ENCODE measurements at places on chromosomes 7 and 10.

DNA sequence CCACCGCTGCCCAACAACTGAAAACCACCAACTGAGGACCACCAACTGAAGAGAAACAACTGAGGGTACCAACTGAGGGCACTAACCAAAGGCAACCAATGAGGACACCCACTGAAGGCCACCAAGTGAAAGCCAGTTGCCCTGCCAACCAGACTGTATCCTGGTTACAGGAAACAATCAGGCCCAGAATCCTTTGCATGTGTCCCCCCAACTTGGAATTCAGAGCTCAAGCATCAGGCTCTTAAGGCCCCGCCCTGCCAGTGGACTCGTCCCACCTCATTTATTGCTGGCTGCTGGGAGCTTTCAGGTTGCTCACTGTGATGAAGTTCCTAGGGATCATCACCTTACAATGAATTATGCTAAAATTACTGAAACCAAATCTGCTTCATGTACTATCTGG is 76.6 kb upstream of the ABI1 start:
- no peak for DNase-seq

GRCh38 chr7:159027789-159028507 is 116.7 kb downstream of the VIPR2 start:
- DNase-seq = no peak

DNA sequence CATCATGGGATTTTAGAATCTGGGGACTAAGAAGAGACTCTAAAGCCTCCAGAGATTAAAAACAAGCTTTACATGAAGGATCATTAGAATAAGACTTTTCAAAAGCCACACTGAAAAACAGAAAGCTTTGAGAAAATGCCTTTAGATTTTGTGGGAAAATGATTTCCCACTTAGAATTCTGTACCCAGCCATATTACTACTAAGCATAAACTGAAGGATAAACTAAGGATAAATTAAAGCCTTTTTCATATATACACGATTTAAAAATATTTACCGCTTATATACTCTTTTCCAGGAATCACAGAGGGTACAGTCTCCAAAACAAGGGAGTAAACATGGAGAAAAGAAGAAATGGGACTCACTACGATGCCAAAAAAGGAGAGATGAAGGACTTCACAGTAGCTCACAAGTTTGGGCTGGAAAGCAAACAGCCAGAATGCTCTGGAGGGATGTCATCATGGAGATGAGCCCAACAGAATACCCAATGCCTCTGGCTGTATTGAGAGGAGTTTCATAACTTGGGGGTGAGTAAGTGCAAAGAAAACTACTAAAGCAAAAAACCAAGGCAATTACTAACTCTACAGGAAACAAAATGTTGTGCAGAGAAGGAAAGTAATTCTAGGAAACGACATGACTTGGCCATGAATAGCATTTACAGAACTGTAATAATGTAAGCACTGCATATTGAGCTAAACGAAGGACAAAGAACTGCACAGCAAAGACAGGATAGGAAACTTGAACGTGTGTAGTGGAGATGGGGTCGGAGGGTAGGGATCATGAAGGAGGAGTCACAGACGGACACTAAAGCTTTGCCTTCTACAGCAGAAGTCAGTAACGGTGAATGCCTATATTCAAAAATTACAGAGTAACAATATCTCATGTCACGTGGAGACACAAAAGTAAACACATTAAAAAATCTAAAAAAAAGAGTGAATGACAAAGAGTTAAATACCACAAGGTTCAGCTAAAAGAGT is 61.4 kb upstream of the ASAH2 start:
- DNase-seq = no peak

DNA sequence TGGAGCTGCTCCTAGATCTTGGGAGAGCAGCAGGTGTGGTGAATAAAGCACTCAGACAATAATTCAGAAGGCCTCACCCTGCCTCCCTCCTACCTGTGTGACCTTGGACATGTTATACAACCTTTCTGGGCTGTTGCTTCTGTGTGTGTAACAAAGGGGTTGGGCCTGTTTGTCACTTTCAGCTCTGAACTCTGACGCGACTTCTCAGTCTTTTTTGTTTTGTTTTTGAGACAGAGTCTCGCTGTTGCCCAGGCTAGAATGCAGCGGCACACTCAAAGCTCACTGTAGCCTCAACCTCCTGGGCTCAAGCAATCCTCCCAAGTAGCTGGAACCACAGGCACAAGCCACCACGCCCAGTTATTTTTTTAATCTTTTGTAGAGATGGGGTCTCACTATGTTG is 89.3 kb downstream of the DNMBP start:
- DNase-seq = no peak

GRCh38 chr10:125765835-125766234 is 9.8 kb downstream of the MMP21 start:
- DNase-seq = no peak

DNA sequence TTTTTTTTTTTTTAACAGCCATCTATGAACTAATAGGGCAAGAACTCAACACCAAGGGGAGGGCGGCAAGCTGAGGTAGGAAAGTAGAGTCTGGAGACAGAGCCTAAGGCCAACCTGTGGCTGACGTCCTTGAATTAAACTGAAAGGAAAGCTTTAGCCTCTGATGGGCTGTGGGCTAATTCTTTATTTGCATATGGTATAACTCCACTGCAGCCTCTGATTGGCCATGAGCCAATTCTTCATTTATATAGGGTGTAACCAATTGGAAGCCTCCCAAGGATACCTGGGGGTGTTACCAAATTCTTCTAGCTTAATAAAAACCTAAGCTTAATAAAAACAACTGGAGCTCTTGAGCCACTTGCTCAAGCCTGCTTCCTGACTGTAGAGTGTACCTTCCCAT is 10.3 kb downstream of the TYW1 start:
- no peak for DNase-seq

GRCh38 chr7:151435103-151435916 is 4.6 kb downstream of the CRYGN start:
- no peak for DNase-seq

GRCh38 chr10:112799038-112799437 is 151.0 kb upstream of the TCF7L2 start:
- no peak for DNase-seq

GRCh38 chr10:30534465-30535144 is 94.9 kb downstream of the LYZL2 start:
- peak; percentile 57 for DNase-seq

- no peak for DNase-seq
Observed at GRCh38 chr7:87628780-87629569, 777 bp downstream of the RUNDC3B start.

- peak; percentile 89 for DNase-seq
Observed at GRCh38 chr7:44921607-44922350, 36.4 kb upstream of the PURB start.

DNA sequence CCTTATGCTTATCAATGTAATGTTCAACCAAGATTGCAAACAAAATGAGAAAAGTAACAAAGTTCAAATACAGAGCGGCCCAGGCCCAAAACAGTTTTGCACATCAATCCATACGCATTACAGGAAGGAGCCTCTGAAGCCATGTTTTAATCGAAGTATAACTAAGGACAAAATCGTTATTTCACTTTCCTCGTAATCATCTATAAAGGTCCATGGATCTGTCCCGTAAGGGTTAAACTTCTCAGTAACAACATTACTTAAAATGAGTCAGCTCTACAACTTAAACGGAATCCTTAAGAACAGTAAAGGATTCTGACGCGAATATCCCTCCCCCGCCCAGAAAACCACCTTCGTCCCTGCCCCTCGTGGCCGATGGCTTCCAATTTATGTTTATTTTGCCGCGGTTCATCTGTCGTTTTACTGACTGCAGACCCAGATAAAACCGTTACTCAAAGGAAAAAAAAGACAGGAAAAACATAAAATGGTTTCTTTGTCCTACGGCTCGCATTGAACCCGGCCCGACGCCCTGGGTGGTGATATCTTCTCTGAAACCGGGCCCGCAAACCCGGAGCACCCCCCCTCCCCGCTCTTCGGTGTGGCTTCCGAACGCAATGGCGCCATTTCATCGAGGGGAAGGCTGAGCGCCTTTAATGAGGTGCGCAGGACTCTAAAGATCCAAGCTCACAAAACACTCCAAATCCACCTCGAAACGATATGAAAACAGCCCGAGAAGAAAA is 1.1 kb downstream of the HNRNPA2B1 start:
- peak; percentile 71 for DNase-seq

GRCh38 chr10:80132299-80133139 is at the start of gene PLAC9:
TSS of gene PLAC9 (plus strand) at chr10:80132730. CDS start at chr10:80132763, 33 bp downstream.
- DNase-seq = no peak

GRCh38 chr7:42987648-42988214 is 55.6 kb downstream of the MRPL32 start:
- no peak for DNase-seq

- no peak for DNase-seq
Observed at GRCh38 chr10:481628-482027, 207.8 kb downstream of the DIP2C start.

- DNase-seq = no peak
Observed at GRCh38 chr10:91680487-91680886, 47.6 kb upstream of the PPP1R3C start.

GRCh38 chr10:110944792-110945396 is 25.5 kb downstream of the SHOC2 start:
- DNase-seq = no peak

GRCh38 chr7:134616611-134617010 is 30.0 kb upstream of the BPGM start:
- no peak for DNase-seq

- no peak for DNase-seq
Observed at GRCh38 chr7:123782071-123782798, 33.4 kb upstream of the WASL start.

DNA sequence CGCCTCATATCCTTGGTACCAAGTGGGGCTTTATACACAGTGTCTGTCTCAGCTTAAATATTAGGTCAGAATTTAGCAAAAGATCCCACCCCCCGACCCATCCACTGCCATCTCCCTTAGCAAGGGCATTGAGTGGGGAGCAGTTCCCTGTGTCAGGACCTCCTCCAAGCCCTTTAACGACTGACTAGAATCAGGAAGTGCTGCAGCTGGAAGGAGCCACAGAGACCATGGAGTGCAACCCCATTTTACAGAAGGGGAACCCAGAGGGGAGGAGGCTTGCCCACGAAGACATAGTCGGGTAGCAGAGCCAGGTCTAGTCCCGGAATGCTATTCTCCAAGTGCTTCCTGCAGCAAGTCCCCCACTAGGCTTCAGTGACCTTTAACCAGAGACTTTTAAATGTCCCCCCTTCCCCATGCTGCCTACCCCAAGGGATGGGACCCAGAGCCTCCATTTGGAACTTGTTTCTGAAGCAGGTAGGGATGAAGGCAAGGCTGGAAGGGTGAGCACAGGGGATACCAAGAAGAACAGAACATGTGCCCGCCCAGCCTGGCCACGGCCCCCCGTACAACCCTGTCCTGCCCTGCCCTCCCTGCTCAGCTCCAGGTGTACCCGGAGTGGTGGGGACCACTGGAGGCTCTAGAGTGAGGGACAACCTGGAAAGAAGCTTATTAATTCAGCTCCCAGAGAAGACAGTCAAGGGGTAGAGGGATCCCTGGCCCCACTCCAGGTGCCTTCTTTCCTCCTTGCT is 41.3 kb downstream of the C10orf105 start:
- DNase-seq = no peak

DNA sequence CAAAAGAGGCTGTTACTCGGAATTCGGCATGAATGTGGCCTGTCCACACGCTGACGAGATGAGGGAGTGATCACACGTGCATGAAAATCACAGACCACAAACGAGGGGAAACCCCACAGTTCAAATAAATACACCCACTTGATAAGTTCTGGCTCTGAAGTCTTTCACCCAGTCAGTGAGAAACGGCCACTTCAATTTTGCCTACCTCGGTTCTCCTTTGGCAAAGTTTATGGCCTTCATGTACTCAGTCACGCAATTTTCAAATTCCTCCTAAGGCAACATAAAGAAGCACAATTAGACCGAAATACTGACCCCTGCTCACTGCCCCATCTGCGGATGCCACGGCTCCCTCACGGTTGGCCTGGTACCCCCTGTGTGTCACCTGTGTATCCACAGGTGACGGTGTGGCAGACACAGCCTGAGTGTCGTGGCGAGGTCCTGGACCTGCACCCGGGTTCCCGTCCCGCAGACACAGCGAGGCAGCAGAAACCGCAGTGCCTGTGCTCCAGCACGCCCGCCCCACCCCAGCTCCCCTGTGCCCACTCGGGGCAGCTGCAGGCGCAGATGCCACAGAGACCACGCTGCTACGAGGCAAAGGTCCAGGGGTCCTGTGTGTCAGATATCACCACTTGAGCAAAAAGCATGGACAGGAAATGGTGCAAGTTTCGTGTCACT is 1.4 kb downstream of the CFAP46 start:
- no peak for DNase-seq

DNA sequence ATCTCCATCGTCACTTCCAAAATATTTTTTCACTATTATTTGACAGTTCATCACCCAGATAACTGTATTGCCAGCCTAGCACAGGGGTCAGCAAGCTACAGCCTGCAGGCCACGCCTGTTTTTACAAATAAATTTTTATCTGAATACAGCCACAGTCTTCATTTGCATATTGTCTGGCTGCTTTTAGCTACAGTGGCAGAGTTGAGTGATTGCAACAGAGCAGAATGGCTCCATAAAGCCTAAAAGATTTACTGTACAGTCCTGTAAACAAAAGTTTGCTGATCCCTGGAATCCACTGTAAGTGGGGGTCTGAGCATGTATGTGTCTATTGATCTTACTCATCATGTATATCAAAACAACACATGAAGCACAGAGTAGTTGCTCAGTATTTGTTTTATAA is 45.9 kb upstream of the GNAI1 start:
- no peak for DNase-seq

- DNase-seq = no peak
Observed at GRCh38 chr10:107814865-107815487, 650.5 kb upstream of the SORCS1 start.

DNA sequence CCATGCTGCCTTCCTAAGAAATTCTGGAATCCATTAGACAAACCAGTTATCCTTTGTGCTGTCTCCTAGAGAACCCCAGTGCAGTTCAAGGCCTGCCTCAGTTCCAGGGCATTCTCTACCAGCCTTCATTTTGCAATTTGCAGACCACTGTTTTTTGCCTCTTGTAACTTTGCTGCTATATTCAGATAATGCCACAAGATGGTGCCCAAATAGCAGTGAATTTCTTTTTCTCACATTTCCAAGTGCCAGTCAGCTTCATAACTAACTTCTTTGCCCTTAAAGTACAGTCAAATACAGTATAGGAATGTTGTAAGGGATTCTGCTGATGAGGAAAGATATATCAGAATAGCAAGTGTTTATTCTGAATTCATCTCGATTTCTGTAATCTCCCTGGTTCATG is 25.2 kb downstream of the LOXL4 start:
- no peak for DNase-seq

GRCh38 chr7:85014936-85015660 is 171.8 kb downstream of the SEMA3D start:
- DNase-seq = no peak

GRCh38 chr10:43229208-43230061 is 37.4 kb downstream of the RASGEF1A start:
- peak; percentile 36 for DNase-seq

DNA sequence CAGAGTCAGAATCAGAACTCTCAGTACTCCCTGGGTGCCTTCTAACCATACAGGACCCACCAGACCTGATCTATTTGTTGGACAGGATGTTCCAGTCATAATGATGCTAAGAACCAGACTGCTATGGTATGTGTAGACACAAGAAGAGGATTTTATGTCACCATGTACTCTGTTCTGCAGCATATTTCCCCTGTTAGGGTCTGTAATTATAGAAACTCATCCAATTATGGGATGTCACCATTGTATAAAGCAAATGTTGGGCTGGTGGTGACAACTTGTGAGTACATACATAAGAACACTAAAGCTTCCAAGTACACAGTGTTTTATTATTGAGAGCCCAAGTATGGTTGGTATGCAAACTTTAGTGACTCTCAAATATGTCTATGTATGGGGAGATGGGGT is 67.1 kb upstream of the AGBL3 start:
- no peak for DNase-seq

GRCh38 chr10:94046098-94046497 is 52.4 kb downstream of the PLCE1 start:
- no peak for DNase-seq

GRCh38 chr7:101017064-101017777 is 2.7 kb upstream of the MUC17 start:
- peak; percentile 71 for DNase-seq

All from stimulated activated naive CD4-positive, alpha-beta T cell treated with Interleukin-2 at 50 U/mL for 16 hours (primary cell).